ENCODE measurements at places on chromosomes 5 and 9.

DNA sequence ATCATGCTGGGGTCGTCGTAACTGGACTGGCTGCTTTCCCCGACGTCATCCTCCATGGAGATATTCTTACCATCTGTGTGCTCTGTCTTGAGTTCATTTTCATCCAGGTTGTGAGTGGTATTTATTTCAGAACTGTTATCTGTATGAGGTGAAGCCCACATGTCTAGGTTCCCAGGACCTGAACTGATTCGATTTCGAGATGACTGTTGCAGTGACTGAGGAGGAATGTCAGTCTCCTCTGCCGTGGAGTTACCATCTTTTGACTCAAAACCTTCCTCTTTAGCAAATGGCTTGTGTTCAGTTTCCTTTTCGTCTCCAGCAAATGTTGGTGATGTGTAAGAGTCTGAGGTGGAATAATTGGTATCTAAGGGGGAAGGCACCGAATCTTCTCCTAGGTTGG lies 55.2 kb upstream of the PCA3 start:
- no peak for DNase-seq

- DNase-seq, result no peak
Observed at GRCh38 chr5:158679221-158679641, 420.5 kb downstream of the EBF1 start.

DNA sequence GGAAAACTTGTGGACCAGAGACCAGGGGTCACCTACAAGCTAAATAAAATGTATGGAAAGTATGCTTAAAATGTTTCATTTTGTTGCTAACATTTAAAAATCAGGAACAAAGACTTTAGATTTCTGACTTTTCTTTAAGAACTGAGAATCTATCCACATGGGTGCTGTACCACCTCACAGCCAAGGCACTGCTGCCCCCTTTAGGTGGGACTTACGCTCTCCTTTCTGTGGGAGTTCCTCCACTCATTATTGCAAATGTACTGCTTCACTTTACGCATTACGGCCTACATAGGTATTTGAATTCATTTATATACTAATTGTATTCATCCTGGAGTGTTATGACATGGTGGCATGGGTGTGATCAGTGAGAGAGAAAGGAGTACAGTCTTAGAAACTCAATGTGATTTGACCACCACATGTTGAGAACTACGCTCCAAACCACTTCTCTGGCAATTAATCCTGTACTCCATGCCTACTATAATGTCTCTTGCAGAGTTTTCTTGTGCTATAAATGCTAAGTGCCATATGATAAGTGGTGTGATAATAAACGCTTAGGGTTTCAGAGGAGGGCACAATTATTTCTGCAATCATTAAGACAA lies 24.7 kb upstream of the CETN3 start:
- peak; percentile 55 for DNase-seq

DNA sequence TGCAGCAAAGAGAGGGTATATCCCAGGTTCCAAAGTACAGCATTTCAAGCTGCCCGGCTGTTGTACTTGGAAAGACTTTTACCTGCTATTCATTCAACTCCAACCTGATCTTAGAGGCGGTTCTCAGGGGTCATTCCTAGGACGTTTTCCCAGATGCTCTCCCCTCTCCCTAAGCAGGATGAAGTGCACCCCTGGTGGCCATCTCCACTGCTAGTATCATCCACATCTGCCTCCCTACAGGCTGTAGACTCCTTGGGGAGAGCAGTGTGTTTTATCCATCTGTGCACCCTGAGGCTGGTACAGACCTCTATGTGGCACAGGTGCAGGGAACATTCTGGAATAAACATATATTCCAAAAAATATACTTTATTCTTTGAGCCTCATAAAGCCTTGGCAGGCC lies 56.8 kb downstream of the PTPN3 start:
- no peak for DNase-seq

- DNase-seq, result no peak
Observed at GRCh38 chr9:82621447-82621846, 441.5 kb downstream of the RASEF start.

DNA sequence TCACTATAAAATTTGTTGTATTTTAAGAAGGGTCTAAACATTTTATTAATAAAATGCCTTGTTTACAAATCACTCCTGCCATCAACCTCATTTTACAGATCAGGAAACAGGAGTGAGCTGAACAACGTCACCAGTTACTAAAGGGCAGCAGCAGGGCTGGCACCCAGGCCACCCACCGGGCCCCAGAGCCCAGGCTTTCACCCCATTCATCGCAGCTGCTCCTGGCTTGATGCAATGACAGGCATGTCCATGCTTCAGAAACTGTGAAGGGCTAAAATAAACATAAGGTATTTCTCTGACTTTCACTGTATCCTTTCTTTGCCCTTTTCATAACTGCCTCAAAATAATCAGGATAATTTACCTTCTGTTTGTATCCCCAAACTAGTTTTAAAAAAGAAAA lies 18.1 kb downstream of the MED27 start:
- no peak for DNase-seq

DNA sequence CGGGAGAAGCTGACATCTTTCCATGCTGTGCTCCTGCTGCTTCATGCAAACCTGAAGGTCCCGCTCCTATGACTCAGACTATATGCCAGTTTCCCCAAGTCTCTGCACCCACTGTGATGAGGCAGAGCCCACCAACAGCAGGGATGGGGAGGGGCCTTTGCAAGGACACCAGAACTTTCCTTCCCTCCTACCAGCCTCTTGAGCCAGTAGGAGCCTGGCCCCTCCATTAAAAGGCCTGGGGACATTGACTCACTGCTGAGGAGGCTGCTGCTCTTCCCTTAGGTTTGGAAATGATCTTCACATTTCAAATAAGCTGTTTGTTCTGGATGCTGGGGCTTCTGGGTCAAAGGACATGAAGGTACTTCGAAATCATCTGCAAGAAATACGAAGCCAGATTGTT lies 26.1 kb upstream of the CTSL start:
- DNase-seq, result no peak

GRCh38 chr5:10839118-10839517 lies 78.1 kb upstream of the DAP start:
- DNase-seq, result no peak

GRCh38 chr5:19406576-19407365 lies 581.2 kb downstream of the CDH18 start:
- DNase-seq, result no peak

GRCh38 chr5:81750308-81751008 lies 439 bp downstream of the SSBP2 start:
- DNase-seq, result peak; percentile 57

- DNase-seq, result no peak
Observed at GRCh38 chr5:68243681-68244080, 28.1 kb downstream of the PIK3R1 start.

DNA sequence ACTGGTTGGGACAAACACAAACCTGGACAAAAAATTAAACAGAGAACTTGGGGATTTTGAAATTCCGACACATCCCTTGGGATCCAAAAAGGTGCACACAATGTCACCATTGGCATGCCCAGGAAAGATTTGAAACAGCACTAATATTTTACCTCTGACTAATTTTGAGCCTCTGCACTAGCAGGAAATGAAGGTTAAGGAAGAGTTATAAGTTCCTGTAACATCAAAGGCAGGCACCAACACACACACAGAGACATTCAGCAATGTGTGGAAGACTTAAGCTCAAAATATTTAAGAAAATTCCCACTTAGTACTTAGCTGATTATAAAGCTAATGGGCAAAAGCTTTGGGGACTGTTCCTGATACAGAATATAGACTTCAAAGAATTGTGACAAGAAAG lies 247.0 kb downstream of the CDH9 start:
- DNase-seq, result no peak

- DNase-seq, result no peak
Observed at GRCh38 chr9:118473521-118473920, 769.3 kb downstream of the TLR4 start.

- no peak for DNase-seq
Observed at GRCh38 chr9:128309551-128309950, 12.7 kb downstream of the TRUB2 start.

DNA sequence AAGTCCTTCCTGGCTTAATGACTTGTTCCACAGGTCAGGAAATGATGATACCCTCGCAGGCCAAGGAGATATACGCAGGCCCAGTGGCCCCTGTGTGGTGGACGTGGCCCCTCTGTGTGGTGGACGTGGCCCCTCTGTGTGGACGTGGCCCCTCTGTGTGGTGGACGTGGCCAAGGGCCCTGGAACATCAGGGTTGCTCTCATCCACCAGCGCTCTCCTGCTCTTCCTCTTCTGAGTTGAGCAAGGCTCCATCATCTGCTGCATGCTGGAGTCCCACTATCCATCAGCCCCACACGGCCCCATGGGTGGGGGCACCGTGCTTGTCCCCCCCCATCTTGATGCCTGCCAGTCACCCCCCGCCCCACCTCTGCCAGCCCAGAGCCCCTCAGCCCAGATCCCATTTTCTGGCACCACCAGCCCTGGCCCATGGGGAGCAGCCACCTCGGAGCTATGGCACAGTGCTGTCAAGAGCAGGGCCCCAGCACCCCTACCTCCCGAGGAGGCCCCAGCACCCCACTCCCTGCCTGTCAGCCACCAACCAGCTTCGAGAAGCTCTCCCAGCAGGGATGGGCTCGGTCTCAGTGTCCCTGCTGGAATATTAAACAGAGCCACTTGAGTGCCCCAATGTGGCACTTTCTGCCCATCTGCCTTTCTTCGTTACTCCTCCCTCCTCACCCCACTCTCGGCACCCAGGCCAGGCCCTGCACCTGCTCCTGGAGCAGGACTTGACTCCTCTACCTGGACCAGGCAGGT lies 8.1 kb downstream of the LRRC14B start:
- no peak for DNase-seq

DNA sequence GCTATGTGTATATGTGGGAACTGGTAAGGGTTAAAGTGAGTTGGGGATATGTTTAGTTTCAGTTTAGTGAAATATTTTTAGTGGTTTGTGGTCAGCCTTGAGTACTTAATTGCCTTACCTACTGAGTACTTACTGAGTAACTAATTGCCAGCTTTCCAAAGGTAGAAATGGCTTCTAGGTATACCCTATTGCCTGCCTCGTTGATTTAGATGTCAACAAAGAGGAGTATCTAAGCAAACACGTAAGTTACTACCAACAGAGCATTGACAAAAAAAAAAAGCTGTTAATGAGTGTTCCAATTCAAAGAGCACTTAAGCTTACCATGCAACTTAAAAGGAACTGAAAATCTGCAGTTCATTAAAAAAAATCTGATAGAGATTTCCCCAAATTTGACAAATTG lies 8.8 kb downstream of the ATP10B start:
- no peak for DNase-seq

DNA sequence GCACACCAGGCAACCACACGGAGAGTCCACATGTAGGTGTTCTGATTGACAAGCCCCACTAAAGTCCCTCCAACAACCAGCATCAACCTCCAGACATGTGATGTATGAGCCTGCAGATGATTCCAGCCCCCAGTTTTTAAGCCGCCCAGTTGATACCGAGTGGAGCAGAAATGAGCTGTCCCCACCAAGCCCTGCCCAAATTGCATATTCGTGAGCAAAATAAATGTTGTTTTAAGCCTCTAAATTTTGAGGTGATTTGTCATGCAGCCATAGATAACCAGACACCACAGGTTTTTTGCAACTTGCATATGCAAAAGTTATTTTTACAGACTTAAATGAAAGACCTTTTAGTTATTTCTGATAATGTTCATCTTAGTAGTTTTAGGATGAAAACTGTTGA lies 187.7 kb downstream of the PIK3R1 start:
- no peak for DNase-seq
